ENCODE measurements at places on chromosomes 12 and 14. TPM values are rescaled to one million over a fixed set of nuclear protein-coding genes. Genes with fewer than 3 reads are reported as not detected.

GRCh38 chr12:110743571-110744093 is 941 bp upstream of the PPP1CC start:
- peak overlapping the region; percentile 97 for H3K4me3 ChIP-seq
- no peak for DNase-seq
- H3K36me3 ChIP-seq: peaks cover 2% of the 10 kb centered on the region
- no peaks in the 10 kb centered on the region for H3K27me3 ChIP-seq
- peaks cover 19% of the 10 kb centered on the region for H3K4me1 ChIP-seq

DNA sequence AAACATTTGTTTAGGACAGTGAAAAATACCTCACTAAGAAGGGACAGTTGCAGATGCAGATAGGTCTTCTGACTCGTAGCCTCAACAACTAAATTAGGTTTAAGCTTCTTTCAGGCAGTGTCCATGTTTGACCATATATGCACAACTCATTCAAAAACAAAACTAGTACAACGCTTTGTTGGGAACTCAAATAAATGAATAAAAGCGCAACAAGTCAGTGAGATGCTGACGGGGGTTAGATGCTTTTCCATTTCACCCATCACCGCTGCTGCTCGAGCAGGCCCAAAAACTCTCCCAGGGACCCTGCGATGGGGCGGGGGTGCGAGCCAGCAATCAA is 633 bp downstream of the RPAP3 start:
- H3K27me3 ChIP-seq: no peaks in the 10 kb centered on the region
- no peaks in the 10 kb centered on the region for H3K36me3 ChIP-seq
- H3K4me3 ChIP-seq: peak overlapping the region; percentile 84
- H3K4me1 ChIP-seq: peaks cover 7% of the 10 kb centered on the region
- H3K27ac ChIP-seq: no peak overlapping the region

The PRH1 gene
- total RNA-seq: 21.2 TPM

The RASSF9 gene
- 0.20 TPM for total RNA-seq

- H3K4me3 ChIP-seq: no peak overlapping the region
- H3K27me3 ChIP-seq: no peaks in the 10 kb centered on the region
- H3K36me3 ChIP-seq: no peaks in the 10 kb centered on the region
- H3K4me1 ChIP-seq: peaks cover 3% of the 10 kb centered on the region
Observed at GRCh38 chr12:59737725-59738463, 142.1 kb downstream of the SLC16A7 start.

- no peak for DNase-seq
- no peaks in the 10 kb centered on the region for H3K27me3 ChIP-seq
- H3K4me3 ChIP-seq: no peak overlapping the region
- no peak overlapping the region for H3K27ac ChIP-seq
- no peaks in the 10 kb centered on the region for H3K36me3 ChIP-seq
Observed at GRCh38 chr14:94864387-94865195, 94.7 kb upstream of the GSC start.

DNA sequence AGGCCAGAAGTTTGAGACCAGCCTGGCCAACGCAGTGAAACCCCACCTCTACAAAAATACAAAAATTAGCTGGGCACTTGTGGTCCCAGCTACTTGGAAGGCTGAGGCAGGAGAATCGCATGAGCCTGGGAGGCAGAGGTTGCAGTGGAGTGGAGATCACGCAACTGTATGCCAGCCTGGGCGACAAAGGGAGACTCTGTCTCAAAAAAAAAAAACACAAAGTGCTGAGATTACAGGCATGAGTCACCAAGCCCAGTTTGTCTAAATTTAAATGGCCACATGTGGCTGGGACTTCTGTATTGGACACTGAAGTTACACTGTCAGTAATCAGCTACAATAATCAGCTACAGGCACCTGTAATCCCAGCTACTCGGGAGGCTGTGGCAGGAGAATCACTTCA is 100.9 kb upstream of the AEBP2 start:
- DNase-seq: no peak
- H3K36me3 ChIP-seq: peaks cover 3% of the 10 kb centered on the region
- no peak overlapping the region for H3K27ac ChIP-seq
- H3K4me3 ChIP-seq: no peak overlapping the region
- H3K27me3 ChIP-seq: no peaks in the 10 kb centered on the region
- no peaks in the 10 kb centered on the region for H3K4me1 ChIP-seq

DNA sequence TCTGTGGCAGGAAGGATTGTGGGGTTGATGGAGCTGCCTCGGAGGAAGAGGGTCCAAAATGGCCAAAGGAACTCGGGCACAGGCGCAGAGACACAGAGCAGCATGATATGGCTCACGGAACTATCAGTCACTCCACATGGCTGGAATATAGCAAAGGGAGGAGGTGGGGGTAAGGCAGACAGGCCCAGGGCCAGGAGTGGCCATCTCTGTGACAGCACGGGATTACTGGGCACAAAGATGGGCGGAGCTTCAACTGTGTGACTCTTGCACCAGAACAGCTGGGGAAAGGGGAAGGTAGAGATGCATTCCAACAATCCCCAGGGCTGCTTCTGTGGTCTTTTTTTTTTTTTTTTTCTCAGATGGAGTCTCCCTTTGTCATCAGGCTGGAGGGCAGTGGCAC is 24.8 kb upstream of the EML1 start:
- H3K4me3 ChIP-seq: no peak overlapping the region
- no peaks in the 10 kb centered on the region for H3K4me1 ChIP-seq

GRCh38 chr14:79077096-79077495 is 906.9 kb downstream of the NRXN3 start:
- no peaks in the 10 kb centered on the region for H3K27me3 ChIP-seq
- no peak overlapping the region for H3K27ac ChIP-seq
- H3K36me3 ChIP-seq: no peaks in the 10 kb centered on the region
- peak; percentile 67 for DNase-seq

The PAX9 gene
- total RNA-seq: 7.2 TPM

DNA sequence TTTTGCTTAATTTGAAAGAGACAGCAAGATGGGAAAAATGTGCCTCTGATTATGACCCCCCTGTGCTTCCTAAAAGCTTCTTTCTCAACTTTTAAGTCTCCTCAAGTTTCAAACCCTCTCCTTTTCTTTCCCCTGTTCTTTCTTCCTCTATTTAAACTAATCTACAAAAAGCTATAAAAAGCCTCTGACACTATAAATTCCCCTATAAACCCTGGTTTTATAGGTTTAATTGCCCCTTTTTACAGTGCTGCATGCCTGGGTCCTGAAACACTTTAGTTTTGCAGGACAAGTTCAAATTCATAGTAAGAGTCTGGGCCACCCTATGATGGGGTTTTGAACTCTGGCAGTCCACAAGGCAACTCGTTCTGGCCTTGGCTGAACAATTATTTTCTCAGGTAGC is 510.9 kb upstream of the TBX3 start:
- no peaks in the 10 kb centered on the region for H3K27me3 ChIP-seq
- H3K4me1 ChIP-seq: peaks cover 1% of the 10 kb centered on the region
- no peak overlapping the region for H3K4me3 ChIP-seq

DNA sequence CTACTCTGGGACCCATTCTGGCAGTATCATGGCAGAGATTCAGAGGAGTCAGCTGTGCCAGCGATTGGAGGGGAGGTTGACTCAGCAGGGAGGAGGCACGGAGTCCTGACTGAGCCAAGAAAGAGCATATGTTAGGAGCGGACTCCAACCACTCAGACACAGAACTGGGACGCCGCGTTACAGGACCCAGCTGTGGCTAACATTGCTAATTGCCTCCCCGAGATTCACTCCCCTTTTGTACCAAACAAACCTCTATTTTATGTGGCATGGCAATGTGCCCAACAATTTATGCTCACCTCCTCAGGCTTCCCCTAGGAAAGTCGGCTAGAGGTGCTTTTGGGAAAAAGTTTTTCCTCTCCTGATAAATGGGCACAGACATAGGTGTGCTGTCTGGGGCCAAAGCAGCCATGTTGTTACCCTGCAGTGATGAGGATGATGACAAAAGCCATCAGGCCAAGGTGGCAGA is 15.2 kb upstream of the CLIP1 start:
- no peak for DNase-seq
- peaks cover 5% of the 10 kb centered on the region for H3K4me1 ChIP-seq
- H3K27ac ChIP-seq: peak overlapping the region; percentile 9
- H3K4me3 ChIP-seq: no peak overlapping the region
- H3K36me3 ChIP-seq: no peaks in the 10 kb centered on the region

- no peak for DNase-seq
- no peaks in the 10 kb centered on the region for H3K36me3 ChIP-seq
- H3K4me3 ChIP-seq: no peak overlapping the region
- H3K4me1 ChIP-seq: no peaks in the 10 kb centered on the region
- H3K27ac ChIP-seq: no peak overlapping the region
- H3K27me3 ChIP-seq: no peaks in the 10 kb centered on the region
Observed at GRCh38 chr12:29131539-29131938, 17.5 kb upstream of the FAR2 start.

DNA sequence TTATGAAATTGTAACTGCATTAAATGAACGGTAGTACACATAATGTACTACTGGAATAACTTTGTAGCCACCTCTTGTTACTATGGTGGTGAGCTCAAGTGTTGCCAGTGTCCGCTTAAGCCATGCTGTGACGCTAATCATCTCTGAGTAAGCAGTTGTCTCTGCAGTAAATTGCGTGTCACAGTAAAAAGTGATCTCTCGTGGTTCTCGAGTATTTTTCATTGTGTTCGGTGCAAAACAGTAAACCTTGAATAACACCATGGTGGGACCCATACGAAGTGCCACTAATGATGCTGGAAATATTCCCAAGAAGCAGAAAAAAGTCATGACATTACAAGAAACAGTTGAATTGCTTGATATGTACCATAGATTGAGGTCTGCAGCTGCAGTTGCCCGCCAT is 524.8 kb downstream of the SOX5 start:
- H3K27me3 ChIP-seq: no peaks in the 10 kb centered on the region
- H3K4me1 ChIP-seq: no peaks in the 10 kb centered on the region
- no peaks in the 10 kb centered on the region for H3K36me3 ChIP-seq
- H3K27ac ChIP-seq: no peak overlapping the region

The EEA1 gene
- total RNA-seq: 68.9 TPM

Data from Caco-2 (cell line).